AG04450 (cell line): ENCODE measurements at places on chromosomes 13 and 19. TPM values are rescaled to one million over a fixed set of nuclear protein-coding genes. Genes with fewer than 3 reads are reported as not detected.

DNA sequence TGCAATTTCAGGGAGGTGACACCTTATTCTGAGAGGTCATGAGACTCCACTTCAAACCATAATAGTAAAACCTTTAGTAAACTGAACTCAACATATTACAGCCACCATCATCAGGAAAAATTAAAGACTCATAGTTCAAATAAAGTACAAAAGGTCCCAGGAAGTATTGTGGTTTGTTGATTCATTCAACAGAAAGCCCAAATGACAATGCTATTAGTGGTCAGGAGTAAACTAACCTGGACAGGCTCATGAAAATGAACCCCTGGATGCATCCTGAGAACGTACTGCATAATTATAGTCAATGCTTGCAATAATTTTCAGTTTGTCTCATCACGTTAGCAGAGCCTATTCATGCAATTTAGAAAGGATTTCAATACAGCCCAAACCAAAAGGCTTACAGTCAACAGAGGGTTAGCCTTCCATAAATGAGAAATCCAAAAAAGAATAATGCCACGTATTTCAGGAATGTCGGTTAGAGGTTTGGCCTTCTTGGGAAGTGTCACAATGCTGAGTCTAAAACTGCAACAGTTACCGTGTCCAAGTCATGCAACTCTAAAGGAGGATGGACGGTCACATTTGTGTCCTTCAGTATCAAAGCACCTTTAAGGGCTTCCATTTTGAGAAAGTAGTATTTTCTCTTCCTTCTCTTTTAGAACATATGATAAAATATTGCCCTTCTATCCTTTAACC is 280.8 kb downstream of the ABCC4 start:
- no peak for DNase-seq

DNA sequence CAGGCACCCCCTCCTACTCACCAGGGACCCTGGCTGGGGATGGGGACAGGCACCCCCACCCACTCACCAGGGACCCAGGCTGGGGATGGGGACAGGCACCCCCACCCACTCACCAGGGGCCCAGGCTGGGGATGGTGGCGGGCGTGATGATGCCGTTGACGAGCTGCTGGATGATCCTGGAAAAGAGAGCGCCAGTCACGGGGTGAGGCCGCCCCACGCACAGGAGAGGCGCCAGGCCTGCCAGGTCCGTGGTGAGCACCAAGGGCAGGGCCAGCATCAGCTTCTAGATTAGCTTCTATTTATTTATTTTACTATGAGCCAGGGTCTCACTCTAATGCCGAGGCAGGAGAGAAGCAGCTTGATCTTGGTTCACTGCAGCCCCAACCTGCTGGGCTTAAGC is 10.4 kb downstream of the FGF22 start:
- no peak for DNase-seq

DNA sequence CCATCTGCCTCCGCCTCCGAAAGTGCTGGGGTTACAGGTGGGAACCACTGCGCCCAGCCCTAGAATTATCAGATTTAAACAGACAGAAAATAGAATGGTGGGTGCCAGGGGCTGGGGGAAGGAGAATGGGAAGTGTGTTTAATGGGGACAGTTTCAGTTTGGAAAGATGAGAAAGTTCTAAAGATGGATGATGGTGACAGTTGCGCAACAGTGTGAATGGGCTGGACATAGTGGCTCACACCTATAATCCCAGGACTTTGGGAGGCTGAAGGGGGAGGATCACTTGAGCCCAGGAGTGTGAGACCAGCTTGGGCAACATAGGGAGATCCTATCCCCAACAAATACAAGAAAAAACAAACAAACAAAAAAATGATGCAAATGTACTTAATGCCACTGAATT is 15.9 kb downstream of the KANK2 start:
- DNase-seq: no peak

DNA sequence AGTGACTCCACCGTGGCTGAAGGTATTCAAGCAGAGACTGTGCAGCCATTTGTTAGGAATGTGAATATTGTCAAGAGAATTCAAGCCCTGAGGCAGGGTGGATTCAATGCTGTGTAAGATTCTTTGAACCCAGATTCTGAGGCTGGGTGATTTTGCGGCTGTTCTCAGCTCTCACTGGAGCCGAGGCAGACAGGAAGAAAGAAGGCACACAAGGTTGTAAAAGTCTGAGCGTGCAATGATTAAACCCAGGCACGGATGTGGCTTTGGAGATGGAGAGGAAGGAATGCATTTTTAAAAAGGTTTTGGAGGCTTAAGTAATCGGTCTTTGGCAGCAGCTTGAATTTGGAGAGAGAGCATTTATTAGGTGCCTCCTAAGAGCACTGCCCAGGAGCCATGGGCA is 187.9 kb downstream of the KATNAL1 start:
- no peak for DNase-seq

DNA sequence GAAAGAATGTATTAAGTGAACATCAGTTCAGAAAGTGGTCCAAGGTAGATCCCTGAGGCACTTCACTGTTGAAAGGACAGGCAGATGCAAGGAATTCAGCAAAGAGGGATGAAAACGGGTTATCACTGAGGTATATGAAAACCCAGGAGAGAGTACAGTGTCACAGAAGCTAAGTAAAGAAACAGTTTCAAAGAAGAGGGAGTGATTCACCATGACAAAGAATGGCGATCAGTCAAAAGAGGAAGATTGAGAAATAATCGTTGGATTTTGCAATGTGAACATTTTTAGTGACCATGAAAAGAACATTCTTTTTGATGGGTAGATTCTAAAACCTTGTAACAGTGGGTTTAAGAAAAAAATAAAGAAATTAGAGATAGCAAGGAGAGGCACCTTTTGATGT is 99.3 kb downstream of the EPSTI1 start:
- DNase-seq: no peak

- DNase-seq: no peak
Observed at GRCh38 chr13:22846551-22846950, 334.2 kb upstream of the SGCG start.

Gene FLT3LG
- 3.7 and 5.9 TPM in 2 replicates for polyA plus RNA-seq

Gene USHBP1
- polyA plus RNA-seq: not detected in 2 replicates

DNA sequence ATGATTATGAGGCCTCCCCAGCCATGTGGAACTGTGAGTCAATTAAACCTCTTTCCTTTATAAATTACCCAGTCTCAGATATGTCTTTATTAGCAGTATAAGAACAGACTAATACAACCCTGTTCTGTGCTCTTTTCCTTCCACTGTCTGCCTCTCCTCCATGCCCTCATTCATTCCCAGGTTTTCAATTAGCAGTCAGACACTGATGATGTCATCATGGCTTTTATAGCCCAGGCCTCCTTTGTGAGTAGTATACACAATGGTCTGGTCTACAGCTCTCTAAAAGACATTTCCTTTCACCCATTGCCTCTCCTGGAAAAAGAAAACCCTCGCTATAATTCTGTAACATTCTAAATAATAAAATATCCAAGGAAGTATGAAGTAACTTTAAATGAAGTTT is 25.5 kb downstream of the FGF14 start:
- DNase-seq: no peak

DNA sequence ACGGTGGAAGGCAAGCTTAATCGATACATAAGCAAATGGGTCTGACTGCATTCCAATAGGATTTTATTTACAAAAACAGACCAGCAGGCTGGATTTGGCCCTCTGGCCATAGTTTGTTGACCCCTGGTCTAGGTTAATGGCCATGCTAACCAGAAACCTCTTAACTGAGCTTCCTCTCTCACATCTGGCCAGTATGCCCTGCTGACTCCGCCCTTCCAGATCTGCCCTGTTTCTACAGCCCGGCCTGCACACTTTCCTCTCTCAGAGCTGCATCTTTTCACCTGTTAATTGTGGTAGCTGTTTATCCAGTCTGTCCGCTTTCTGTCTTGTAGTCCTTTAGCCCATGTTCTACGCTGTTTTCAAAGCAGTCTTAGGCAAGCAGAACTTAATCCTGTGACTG is 25.6 kb downstream of the EDNRB start:
- DNase-seq: no peak

DNA sequence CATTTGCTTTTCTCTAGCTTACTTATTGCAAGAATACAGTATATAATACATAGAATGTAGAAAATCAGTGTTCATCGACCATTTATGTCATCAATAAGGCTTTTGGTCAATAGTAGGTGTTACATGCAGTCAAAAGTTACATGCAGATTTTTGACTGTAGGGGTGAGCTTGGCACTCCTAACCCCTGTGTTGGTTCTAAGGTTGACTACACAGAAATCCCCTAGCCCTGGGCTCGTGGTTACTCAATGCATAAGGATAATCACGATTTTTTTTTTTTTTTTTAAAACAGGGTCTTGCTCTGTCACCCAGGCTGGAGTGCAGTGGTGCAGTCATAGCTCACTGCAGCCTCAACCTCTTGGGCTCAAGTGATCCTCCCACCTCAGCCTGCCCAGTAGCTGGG is 4.0 kb upstream of the NWD1 start:
- DNase-seq: no peak

Gene PGLYRP2
- polyA plus RNA-seq: not detected in 2 replicates
